ENCODE measurements at places on chromosomes 5 and 9.

GRCh38 chr9:113602126-113603047 lies 138.9 kb downstream of the RGS3 start:
- no peak for DNase-seq

- DNase-seq = no peak
Observed at GRCh38 chr5:65734921-65735320, 12.9 kb downstream of the NLN start.

- no peak for DNase-seq
Observed at GRCh38 chr9:5947912-5948311, 57.2 kb downstream of the MLANA start.

DNA sequence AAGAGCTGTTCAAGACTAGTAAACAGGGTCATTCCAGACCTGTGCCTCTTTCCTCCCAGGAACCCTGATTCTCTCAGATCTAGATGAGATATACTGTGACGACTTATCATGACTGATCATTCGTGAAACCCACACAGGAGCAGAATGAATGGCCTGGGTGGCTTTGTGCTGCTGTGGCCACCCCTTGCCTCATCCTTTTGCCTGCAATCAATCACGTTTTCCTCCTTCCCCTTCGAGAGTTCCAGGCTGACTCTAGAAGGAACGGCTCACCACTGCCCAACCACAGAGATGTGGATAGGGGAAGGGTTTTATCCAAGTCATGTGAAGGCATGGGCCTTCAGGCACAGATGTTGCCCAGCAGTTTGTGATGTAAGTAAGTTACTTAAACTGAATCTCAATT lies 5.8 kb downstream of the ANXA6 start:
- no peak for DNase-seq

GRCh38 chr5:15073453-15073852 lies 201.9 kb upstream of the ANKH start:
- no peak for DNase-seq

GRCh38 chr5:161036296-161036695 lies 184.3 kb upstream of the ATP10B start:
- DNase-seq = no peak

DNA sequence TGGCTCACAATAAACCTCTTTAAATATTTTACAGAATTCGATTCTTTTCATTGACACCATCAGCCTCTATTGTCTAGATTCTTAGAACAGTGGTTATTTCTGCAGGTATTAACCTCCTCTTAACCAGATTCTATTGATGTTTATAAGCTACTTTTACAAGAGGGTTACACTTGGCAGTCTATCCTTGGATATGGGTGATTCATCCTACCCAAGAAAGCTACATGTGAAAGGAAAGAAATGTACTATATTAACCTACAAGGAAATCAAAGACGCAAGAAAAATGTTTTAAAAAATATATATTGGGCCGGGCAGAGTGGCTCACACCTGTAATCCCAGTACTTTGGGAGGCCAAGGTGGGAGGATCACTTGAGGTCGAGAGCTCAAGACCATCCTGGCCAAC lies 16.7 kb downstream of the SLC25A25 start:
- no peak for DNase-seq

DNA sequence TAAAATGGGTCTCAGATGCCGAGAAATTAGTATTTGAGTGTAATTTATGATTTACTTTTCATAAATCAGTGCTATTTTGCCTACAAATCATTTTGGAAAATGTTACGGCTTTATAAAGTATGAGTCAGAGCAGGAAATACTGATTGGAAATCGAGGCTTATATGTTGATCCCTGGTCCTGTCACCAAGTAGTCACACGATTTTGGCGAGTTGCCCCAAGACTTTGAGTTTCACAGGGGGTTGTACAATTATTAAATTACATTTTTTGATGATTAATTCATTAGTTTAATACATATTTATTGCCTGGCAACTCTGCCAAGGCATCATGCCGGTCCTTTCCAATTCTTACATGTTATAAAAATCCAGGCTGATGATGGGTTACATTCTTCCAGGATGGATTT lies 443.9 kb upstream of the KLF4 start:
- no peak for DNase-seq

GRCh38 chr9:89808076-89808755 lies 203.4 kb downstream of the GADD45G start:
- DNase-seq = no peak

DNA sequence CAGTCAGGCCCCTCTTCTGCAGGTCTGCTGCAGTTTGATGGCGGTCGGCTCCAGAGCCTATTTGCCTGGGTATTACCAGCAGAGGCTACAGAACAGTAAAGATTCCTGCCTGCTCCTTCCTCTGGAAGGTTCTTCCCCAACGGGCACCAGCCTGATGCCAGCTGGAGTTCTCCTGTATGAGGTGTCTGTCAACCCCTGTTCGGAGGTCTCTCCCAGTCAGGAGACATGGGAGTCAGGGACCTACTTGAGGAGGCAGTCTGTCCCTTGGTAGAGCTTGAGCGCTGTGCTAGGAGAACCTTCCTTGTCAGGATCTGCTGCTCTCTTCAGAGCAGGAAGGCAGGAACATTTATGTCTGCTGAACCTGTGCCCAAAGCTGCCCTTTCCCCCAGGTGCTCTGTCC lies 138.4 kb upstream of the IQGAP2 start:
- no peak for DNase-seq

DNA sequence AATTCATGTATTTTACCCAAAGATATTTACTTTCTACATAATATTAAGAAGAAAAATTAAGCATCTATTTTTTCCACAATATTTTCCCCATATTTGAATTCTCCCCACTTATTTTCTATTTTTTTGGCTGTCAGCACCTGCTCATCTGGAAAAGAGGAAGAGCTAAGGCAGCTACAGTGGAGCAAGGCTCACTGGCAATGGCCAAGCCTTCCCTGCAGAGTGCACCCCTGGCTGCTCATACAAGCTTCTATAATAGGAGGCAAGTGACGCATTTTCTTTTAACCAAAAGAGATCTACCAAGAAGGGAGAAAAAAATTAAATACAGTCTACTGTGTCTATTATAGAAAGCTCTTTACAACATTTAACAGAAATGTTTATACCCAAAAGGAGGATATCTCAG lies 72.5 kb downstream of the AUH start:
- no peak for DNase-seq

- no peak for DNase-seq
Observed at GRCh38 chr9:120974921-120975320, 48.3 kb upstream of the TRAF1 start.

- DNase-seq = no peak
Observed at GRCh38 chr5:36436306-36436705, 134.6 kb upstream of the RANBP3L start.

DNA sequence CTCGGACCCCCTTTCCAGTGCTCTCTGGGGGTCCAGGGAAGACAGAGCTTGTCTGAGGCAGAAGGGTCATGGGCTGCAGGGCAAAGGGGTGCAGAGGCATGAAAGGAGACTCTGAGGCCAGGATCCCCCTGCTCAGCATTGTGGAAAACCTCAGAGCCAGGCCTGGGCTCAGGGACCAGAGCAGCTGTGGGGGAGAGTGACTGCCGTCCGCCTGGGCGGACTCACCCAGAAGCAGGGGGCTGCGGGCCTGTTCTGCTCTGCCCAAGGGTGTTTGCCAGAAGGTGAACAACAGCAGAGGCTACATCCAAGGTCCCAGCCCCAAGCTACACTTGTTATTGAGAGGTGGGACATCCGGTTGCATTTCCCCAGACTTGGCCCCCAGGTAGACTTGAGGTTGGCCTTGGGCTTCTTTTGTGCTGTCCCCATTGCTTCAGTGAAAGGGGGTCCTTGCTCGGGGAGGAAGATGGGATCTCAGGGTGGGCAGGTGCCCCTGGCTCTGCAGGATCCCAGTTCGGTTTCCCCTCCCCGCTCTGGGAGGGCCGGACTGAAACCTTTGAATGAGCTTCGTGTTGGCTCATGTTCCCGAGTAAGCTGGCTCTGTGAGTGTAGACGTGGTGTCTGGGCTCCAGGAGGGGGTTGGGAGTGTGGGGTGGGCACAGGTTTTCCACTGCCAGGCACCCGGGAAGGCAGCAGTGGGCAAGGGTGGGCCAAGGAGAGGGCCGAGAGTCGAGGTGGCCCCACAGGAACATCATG lies 92.1 kb downstream of the COL5A1 start:
- no peak for DNase-seq

DNA sequence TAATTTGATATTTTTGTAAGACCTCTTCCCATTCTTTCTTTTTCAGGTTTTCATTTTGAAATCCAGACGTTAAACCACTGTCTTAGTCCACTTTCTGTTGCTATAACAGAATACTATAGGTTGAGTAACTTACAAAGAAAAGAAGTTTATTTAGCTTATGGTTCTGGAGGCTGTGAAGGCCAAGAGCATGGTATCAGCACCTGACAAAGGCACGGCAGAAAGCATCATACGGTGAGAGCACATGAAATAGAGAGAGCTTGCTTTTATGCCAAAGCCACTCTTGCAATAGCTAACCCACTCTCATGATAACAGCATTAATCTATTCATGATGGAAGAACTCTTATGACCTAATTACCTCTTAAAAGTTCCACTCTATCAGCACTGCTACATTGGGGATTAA lies 255.6 kb upstream of the PDE4D start:
- DNase-seq = no peak

DNA sequence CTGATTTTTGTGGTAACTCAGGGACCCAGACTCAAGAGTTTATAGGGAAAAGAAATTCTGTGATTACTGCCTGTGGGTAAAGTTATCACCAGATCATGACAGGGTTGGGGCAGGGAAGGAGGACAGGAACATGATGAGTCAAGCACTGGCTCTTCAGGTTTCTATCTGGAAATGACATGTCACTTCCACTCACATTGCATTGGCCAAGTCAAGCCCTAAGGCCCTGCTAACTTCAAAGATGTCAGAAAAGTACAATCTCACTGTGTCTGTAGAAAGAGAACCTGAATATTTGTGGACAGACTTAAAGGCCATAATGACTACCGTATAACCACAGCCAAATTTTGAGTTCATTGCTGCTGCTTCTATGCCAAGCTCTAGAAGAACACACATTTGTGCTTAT lies 187.7 kb downstream of the TLE4 start:
- DNase-seq = no peak

DNA sequence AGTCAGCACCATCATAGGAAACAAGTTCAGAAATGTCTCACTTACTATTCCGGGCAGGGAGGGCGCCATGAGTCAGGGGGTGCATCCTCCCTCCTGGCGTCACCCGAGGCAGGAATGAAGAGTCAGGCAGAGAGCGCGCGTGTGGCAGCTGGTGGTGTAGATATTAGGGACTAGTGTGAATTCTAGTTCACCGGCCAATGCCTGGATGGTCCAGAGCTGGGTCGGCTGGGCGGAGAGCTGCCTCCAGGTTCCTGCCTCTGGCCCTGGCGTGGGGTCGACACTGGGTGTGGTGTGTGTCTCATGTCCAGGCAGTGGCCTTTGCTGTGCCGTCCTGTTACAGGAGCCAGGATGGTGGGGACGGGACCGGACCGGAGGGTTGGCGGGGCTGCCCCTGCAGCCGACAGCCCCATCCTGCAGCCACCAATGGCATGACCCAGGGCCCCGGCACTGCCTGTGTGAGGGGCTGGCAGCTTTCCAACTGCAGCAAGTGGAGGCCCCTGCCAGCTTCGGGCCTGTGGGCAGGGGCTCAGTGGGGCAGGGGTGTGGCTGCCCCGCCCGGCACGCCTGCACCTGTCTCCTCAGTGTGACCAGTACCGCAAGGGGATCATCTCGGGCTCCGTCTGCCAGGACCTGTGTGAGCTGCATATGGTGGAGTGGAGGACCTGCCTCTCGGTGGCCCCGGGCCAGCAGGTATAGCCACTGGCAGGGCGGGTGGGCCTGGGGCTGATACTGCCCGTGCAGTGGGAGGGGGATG lies 9.1 kb downstream of the DIPK1B start:
- DNase-seq = peak; percentile 45

DNA sequence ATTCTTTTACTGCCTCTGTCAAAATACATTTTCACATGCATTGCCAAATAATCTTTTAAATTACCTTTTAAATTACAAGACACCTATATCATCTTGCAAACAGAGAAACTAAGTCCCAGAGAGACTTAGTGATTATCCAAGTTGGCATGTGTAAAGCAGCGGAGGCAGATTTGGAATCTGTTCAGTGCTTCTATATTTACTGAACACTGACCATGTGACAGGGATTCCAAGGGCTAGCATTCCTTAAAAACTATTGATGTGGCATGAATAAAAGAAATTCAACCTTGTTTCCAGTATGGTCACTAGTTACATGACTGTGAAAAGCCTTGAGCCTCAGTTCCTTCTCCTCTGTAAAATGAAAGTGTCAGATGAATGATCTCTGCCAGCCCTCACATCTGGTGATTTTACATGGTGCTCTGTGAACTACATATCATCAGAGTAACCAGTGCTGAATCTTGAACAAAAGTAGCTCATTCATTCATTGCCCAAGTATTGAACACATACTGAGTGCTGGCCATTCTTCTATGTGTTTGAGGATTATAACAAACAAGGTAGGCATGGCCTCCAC lies 71.9 kb upstream of the PPP1R2B start:
- DNase-seq = no peak

Measured in non-pigmented ciliary epithelial cell (primary cell).